Endothelial cell of umbilical vein (primary cell): ENCODE measurements at places on chromosomes 13 and 19. TPM values are rescaled to one million over a fixed set of nuclear protein-coding genes. Genes with fewer than 3 reads are reported as not detected.

Gene LRRC8E
- 1.1 and 1.3 TPM in 2 replicates for polyA plus RNA-seq

Gene CTXN1
- polyA plus RNA-seq = 16.0 and 25.6 TPM in 2 replicates

Gene FBXO27
- polyA plus RNA-seq = 3.5 and 4.9 TPM in 2 replicates

Gene SYDE1
- polyA plus RNA-seq = 33.1 and 40.1 TPM in 2 replicates

Gene IQCN
- polyA plus RNA-seq = 1.5 and 2.1 TPM in 2 replicates

Gene ZNF793
- 0.37 and 0.40 TPM in 2 replicates for polyA plus RNA-seq

Gene ZDHHC20
- polyA plus RNA-seq = 18.0 and 22.1 TPM in 2 replicates

Gene ARRDC5
- polyA plus RNA-seq = 0.04 and 0.18 TPM in 2 replicates

Gene PRR12
- polyA plus RNA-seq = 1.6 and 1.9 TPM in 2 replicates

Gene ERICH4
- not detected in 2 replicates for polyA plus RNA-seq

Gene MAST3
- 1.5 TPM in 2 replicates for polyA plus RNA-seq

Gene ZNF527
- 1.7 and 2.9 TPM in 2 replicates for polyA plus RNA-seq

Gene ACP7
- 0.03 and 0.04 TPM in 2 replicates for polyA plus RNA-seq

Gene CGB3
- not detected in 2 replicates for polyA plus RNA-seq

Gene TRIM28
- polyA plus RNA-seq = 521 and 593 TPM in 2 replicates

Gene BICRA
- 2.0 and 3.8 TPM in 2 replicates for polyA plus RNA-seq

Gene ATXN8OS
- polyA plus RNA-seq = not detected in 2 replicates

Gene RUBCNL
- polyA plus RNA-seq = not detected in 2 replicates

Gene CCDC169
- polyA plus RNA-seq = 0.78 and 1.2 TPM in 2 replicates

Gene NLRP11
- not detected in 2 replicates for polyA plus RNA-seq

Gene F10
- polyA plus RNA-seq = 0.14 and 0.25 TPM in 2 replicates

Gene STX10
- polyA plus RNA-seq = 89.6 and 91.6 TPM in 2 replicates
